Stimulated activated CD4-positive, alpha-beta T cell treated with anti-CD3 and anti-CD28 coated beads, Interleukin-12 subunit alpha, Interleukin-12 subunit beta, amount 100 ng/mL, for 24 hours (primary cell): ENCODE measurements at places on chromosomes 4 and X.

GRCh38 chr4:138307319-138307718 is 65.2 kb upstream of the SLC7A11 start:
- no peak for DNase-seq

DNA sequence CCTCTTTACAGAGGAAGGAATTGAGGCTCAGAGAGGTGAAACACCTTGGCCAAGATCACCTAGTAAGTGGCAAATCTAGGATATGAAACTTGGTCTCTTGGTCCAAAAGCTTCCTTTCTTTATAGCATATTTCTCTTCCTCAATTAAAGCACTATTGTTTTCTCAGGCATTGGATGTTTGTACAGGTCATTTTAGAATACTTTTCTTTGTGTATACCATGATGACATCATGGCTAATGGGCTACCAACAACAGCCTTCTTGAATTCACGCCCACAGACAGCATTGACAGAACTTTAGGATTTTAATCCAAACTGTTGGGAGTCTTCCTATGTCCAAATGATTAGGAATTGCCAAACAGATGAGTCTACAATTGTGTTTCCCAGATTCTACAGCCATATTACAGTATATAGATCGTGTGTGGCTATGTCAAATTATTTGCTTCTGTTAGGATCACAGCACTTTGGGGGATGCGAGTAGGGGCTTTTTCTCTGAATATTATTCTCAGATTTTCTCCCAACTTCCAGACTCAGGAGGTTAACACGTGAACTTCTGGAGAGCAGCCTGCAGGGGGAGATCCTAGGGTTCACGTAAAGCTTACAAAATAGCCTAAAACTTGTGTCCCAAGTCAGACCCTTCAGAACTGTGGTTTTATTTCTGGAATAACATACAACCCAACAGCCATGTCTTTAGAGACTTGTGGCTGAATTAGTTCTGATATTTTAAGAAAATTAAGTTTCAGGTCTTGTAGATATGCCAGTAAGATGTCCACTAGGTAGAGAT is 191.8 kb downstream of the SHROOM3 start:
- DNase-seq: no peak

DNA sequence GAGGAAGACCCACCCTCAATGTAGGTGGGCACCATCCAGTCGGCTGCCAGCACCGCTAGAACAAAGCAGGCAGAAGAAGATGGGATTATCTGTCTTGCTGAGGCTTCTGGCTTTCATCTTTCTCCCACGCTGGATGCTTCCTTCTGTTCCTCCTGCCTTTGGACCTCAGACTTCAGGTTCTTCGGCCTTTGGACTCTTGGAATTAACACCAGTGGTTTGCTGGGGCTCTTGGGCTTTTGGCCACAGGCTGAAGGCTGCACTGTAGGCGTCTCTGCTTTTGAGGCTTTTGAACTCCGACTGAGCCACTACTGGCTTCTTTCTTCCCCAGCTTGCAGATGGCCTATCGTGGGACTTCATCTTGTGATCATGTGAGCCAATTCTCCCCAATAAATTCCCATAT is 55.1 kb downstream of the PDLIM5 start:
- DNase-seq: no peak

DNA sequence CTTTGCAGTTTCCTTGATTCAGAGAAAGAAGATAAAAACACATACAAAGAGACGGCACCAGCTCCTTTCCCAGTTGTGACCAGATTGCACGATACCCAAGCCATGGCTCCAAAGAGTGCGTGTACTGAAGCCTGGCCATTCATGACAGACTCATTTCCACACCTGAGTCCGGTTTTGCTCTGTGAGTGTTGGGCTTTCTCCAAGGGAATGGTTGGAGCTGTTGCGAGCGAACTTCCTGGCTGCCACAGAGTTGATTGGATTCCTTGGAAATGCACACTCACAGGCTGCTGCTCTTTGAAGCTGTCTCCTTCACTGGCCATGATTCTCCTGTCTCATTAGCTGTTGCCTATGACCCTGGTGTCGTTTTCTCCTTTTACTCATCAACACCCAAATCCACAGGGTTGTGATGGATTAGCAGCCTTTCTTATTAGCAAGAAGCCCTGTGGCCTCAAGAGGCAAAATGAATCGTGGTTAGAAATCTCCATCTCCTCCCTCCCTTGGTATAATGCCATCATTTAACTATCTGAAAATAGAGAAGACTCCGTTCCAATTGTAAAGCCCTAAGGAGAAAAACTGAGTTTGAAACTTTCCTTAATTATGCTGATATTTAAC is 43.9 kb upstream of the BBS12 start:
- no peak for DNase-seq

DNA sequence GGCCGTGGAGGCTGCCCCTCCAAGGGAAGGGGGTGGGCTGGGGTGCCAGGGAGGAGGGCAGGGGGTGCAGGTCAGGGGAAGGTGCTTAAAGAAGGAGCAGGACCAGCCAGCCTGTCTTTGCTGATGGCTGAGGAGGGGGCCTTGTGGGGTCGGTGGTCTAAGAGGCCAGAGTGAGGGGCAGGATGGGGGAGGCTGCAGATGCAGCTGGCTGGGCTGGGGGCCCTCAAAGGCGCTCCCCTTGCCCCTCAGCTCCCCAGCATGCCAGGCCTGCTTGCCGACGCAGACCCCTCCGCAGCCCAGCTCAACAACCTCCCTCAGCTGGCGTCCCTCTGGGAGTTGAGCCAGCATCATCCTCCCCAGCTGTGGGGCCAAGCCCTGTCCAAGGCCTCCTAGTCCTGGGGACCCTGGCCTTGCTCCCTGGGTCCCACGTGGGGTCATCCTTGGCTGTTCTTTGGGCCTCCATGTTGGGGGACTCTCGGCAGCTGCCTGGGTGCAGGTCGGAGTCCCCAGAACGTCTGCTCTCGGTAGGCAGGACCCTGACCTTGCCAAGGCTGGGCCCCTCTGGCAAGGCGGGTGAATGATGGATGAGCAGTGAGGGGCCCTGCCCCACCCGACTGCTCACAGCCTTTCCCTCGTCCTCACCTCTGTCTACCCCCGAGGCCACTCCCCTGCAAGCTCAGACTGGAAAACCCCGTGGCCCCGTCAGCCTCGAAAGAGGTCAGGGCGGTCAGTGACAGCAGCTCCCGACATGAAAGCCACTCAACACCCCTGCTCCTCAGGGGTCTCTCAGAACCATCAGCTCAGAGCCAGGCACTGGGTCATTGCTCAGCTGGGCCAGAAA is 119.4 kb downstream of the FAM53A start:
- DNase-seq: no peak

DNA sequence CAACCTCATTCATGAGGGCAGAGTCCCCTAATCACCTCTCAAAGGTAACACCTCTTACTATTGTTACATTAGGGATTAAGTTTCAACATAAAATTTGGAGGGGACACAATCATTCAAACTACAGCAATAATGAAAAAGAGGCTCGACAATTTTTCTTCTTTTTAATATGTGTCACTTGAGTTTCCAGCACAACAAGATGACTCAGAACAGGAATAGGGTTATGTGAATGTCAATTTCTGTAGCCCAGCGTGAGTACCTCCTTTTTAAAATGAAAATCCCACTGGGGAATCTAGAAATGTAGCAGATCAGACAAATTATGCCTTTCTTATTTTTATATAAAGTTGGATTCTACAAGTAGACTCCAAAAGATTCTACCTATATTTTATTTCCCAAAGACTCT is 83.7 kb downstream of the ZNF330 start:
- DNase-seq: no peak
